ENCODE measurements at places on chromosomes 11 and 22. TPM values are rescaled to one million over a fixed set of nuclear protein-coding genes. Genes with fewer than 3 reads are reported as not detected.

- DNase-seq, result no peak
Measured at GRCh38 chr11:73194593-73194992, 23.5 kb upstream of the P2RY2 start.

DNA sequence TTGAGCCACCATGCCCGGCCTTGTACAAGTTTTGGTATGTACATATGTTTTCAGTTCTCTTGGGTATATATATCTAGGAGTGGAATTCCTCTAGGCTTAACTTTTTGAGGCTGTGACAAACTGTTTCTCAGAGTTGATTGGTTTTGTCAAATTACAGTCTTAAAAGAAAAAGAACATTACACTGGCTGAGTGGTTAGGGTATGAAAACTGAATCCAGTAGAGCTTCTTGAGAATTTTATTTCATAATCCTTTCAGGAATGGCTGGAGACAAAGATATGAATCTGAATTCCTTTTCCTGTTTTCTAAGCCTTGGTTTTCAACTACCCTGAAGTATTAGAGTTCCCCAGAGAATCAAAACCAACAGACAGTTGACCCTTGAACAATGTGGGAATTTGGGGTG lies 6.5 kb downstream of the METTL15 start:
- DNase-seq, result no peak

- no peak for DNase-seq
Measured at GRCh38 chr22:29722151-29722550, 2.3 kb downstream of the CABP7 start.

CDC45 gene
- polyA plus RNA-seq, result 5.6 TPM

GRCh38 chr11:125389339-125390166 lies 106.5 kb downstream of the FEZ1 start:
- peak; percentile 46 for DNase-seq

MFNG gene
- polyA plus RNA-seq, result 38.7 TPM

DNA sequence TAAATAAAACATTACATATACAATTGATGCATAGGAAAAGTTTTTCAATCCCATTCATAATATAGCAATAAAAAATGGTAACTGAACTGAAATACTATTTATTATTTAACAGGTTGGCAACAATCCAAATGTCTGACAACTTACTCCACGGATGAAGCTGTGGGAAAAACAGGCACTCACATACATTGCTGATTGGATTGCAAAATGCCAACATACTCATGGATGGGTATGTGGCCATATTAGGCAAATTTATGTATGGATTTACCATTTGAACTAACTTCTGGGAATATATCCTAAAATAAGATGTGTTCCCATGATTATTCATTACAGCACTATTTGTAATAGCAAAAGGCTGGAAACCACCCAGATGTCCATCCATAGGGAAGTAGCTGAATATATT lies 3.2 kb upstream of the BIRC2 start:
- DNase-seq, result no peak

DNA sequence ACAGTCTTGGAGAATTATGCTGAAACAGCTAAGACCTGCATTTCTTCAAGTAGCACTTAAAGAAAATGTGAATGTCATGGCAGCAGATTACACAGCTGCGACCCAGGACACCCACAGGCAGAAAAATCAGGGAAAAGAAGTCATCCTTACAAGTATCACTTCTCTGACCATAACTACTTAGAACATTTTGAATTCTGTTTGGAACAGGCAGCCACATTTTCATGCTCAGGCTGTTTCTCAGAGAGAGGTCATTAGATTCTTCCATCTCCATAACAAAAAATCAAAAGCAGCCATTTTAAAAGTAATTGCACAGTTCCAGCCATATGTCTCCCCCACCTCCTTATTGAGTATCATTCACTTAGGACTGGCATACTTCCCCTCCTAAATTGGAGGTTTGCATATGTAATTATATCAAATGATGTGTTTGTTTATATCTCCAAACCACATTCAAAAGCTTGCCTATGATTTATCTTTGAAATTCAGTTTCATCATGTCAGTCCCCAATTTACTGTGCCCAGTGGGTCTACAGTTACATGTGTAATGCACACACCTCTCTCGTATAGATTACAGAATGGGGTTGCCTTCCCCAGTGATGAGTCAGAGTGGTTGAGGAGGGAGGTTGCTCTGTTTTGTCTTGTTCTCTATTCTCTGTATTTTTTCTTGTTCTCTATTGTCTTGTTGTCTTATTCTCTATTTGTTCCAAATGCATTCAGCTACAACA lies 276.5 kb upstream of the MTNR1B start:
- no peak for DNase-seq

- DNase-seq, result peak; percentile 81
Measured at GRCh38 chr11:62770778-62771143, 435 bp upstream of the TAF6L start.

- DNase-seq, result no peak
Measured at GRCh38 chr11:38315151-38315550, 1717.1 kb upstream of the RAG2 start.

GRCh38 chr11:101866619-101867491 lies 48.0 kb upstream of the CEP126 start:
- DNase-seq, result no peak

KRTAP5-8 gene
- polyA plus RNA-seq, result 0.13 TPM

LMO2 gene
- polyA plus RNA-seq, result 36.0 TPM

- DNase-seq, result no peak
Measured at GRCh38 chr11:23674866-23675265, 814.6 kb upstream of the CCDC179 start.

DNA sequence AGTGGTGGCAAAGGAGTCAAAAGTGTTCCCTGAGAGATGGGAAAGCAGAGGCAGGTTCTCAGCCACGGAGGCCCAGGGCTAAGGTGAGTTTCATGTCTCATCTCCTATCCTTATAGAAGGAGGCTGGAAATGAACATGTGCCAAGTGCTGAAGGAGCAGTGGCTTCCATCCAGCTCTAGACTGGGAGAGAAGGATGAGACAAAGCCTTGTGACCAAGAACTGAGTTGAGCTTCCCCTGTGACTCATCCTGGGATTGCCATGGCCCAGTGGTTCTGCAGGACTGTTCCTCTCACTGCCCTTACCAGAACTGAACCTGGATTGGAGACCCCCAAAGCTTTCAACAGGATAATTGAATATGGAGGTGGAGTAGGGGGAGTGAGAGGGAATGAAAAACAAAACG lies 16.7 kb upstream of the OR9Q1 start:
- no peak for DNase-seq

SEC14L2 gene
- polyA plus RNA-seq, result 1.5 TPM

- no peak for DNase-seq
Measured at GRCh38 chr11:127018683-127019279, 18.2 kb upstream of the KIRREL3 start.

DNA sequence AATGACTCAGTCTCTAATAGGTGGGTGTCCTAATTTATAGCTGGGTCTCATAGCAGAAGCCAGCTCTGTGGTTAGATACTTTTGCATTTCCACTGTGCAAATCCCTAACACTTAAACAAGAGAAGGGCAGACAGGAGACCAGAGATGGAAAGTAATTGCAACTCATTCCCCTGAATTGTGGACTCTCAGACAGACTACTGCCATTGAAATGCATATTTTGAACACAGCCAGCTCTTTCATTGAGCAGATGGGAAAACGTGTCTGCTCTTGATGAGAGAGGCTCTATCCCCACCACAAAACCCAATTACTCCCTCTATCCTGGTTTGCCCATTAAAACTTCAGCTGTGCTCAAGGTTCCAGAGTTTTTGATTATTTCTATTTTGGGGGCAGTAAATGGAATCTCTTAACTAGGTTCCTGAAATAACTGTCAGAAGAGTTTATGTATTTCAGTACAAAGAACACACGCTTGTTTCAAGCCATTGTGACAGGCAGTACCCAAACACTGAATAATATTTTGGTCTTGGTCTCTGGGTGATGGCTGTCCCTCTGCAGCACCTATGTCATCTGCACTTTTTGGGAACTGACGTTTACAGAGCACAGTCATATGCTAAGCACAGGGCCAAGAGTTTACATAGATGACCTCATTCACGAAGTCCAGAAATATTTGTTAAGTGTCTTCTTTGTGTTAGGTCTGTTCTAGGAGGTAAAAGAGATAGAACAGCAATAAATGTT lies 41.7 kb downstream of the FAM227A start:
- DNase-seq, result peak; percentile 2

RIBC2 gene
- 0.30 TPM for polyA plus RNA-seq

GRCh38 chr11:93849751-93850593 lies 446 bp downstream of the VSTM5 start:
- no peak for DNase-seq

ZNRD2 gene
- polyA plus RNA-seq, result 49.5 TPM

AMBRA1 gene
- polyA plus RNA-seq, result 4.3 TPM

- no peak for DNase-seq
Measured at GRCh38 chr11:28798286-28798685, 690.1 kb downstream of the METTL15 start.

MYBPC3 gene
- 1.4 TPM for polyA plus RNA-seq

DNA sequence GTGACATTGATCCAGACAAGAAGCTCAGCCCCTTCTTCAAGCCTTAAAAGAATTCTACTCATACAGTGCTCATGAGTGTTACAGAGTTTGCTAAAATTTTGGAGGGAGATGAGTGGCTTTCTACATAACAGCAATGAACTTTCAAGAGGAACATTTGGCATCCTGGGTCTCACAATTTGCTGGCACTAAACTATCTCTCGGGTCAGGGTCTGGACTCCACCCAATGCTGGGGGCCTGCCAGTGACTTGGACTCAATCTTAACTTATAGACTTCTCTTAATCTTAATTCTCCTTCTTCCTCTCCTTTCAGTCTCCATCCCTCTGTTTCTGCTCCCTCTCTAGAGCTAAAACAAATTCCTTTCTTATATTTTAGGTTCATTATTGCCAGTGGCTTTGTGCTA lies 317.9 kb downstream of the TMEM135 start:
- DNase-seq, result no peak

- peak; percentile 56 for DNase-seq
Measured at GRCh38 chr11:1162491-1163311, 4.9 kb downstream of the MUC5AC start.

GRCh38 chr11:87473174-87473573 lies 435.4 kb downstream of the TMEM135 start:
- no peak for DNase-seq

DNA sequence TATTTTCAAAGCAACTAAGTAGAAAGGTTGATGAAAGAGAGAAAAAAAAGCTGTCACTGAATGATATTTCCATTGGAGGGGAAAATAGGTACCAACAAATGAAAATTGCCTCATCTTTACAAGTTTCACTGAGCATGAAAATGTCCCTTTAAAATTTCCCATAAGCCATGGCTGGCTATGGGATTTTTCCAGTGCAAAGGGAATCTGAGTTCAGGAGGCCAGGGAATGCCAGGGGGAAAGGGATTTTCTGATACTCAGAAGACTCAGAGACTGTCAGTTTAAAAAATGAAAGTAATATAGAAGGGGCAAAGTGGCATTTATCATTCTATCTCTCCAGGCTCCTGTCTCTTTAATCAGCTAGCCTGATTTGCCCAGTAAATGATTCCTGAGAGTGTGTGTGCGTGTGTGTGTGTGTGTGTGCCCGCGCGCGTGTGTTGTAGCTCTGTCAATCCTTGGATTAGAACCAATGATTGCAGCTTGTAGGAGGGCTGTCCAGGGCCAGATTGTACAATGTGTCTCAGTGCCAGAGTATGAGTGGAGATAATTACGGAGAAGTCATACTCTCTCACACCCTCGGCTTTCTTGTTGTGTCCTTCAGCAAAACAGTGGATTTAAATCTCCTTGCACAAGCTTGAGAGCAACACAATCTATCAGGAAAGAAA lies at the start of gene NTM:
Gene NTM, plus strand, starts transcription at position 526 of the 662 bp plus-strand sequence.
- no peak for DNase-seq

Data from spleen (tissue), 13 donors.